ENCODE measurements at places on chromosomes 4 and X.

DNA sequence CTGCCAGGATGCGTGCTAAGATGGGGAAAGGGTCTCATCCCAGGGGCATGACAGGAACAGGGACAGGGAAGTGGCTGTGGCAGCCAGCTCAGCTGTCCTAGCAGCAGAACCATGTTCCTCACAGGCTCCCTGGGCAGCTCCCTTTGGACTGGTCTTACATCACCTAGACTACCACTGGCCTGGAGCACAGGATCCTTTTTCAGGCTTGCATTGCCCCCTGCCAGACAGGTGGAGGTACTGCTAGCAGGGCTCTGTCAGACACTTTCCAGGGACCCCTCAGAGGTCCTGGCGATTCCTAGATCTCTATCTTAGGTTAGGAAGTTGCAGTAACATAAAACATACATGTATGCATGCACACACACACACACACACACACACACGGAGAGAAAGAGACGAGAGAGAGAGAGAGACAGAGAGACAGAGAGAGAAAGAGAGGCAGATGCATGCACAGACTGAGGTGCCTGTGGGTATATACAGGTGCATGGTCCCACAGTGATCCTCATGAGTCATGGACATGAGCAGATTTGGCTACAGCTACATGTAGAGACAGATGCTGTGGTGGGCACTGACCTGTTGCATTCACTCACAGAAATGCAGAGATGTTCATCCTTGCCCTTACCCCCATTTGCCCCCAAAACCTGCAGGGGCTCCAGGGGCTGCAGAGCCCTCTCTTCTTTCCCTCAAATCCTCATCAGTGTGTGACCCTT, 63.6 kb downstream of the STARD8 start:
- no peak for DNase-seq

GRCh38 chrX:13452283-13452682, 117.1 kb upstream of the EGFL6 start:
- DNase-seq = no peak

GRCh38 chrX:13690836-13691235, 1.9 kb downstream of the RAB9A start:
- no peak for DNase-seq

- no peak for DNase-seq
Measured at GRCh38 chrX:12701628-12702027, 89.6 kb upstream of the PRPS2 start.

- no peak for DNase-seq
Measured at GRCh38 chr4:86184901-86185285, 175.0 kb downstream of the MAPK10 start.

DNA sequence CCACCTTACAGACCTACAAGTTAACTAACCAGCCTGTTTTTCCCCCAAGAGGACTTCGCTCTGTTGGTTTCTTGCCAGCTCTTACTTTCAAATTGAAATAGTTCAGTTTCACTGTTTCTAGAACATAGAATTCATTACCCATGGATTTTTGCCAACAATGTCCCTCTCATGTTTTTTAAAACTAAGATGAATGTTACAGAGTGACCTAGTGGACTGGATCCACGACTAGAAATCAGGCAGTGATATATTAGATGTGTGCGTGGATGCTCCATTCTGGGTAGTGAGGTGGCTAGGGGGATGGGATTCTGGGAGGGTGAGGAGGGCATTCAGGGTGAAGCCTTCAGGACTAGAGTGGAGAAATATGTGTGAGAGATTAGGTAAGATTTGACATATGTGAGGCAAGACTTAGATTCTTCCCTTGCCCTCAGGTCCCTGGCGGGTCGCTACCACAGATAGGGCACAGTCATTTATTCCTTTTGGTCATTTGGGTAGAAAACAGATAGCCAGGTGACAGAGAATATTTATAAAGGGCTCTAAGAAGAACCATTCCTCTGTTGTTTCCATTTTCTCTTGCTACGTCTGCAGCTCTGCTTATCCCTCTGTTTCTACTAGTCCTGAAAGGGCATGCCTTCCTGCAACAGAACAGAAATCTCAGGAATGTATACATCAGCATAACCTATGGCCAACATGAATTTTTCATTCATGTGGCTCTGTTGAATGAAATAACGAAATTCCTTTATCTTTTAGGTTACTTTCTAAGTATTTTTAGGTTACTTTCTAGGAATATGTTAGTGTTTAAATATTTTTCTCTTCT, 15.4 kb upstream of the JADE1 start:
- no peak for DNase-seq

DNA sequence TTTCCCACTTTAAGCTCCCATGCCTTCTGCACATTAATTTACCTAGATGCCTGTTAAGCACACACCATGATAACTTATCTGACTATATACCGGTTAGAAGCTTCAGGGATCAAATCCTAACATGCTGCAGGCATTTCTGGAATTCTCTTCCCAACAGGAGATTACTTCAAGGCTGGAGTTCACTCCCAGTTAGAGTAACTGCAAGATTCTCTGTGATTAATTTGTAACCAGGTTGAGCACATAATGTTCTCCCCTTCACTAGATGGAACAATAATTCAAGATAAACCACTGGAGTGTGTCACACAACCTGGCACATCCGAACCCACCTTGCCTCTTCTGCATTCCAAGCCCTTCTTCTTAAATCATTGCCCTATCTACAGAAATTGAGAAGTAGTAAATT, 11.8 kb upstream of the UGT2A3 start:
- no peak for DNase-seq

GRCh38 chr4:55256787-55257186, 89.3 kb upstream of the SRD5A3 start:
- DNase-seq = no peak

DNA sequence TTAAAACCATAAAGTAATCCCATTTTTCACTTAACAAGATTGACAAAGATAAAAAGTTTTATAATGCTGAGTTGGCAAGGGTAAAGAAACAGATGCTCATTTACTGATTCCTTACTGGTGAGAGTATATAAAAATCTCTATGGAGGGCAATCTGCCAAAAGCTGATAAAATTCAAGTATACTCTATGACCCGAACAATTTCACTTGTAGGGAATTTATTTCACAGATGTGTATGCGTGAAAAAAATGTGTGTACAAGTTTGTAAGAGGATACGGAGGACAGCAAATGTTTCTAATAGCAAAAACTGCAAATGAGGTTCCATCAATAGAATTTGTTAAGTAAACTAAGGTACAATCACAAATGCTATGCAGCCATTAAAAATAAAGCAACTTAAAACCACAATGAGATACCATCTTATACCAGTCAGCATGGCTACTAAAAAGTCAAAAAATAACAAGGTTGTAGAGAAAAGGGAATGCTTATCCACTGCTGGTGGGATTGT, 23.4 kb downstream of the DHX15 start:
- DNase-seq = no peak

- DNase-seq = no peak
Measured at GRCh38 chr4:15847746-15848145, 69.6 kb downstream of the CD38 start.

GRCh38 chr4:1945912-1946311, 62.9 kb downstream of the NELFA start:
- no peak for DNase-seq

- DNase-seq = no peak
Measured at GRCh38 chr4:1331591-1332353, 15.2 kb upstream of the UVSSA start.
